ENCODE measurements at places on chromosomes 5 and 9.

- DNase-seq: peak; percentile 29
These were observed 84.8 kb downstream of the WNK2 start for GRCh38 chr9:93268551-93269314.

DNA sequence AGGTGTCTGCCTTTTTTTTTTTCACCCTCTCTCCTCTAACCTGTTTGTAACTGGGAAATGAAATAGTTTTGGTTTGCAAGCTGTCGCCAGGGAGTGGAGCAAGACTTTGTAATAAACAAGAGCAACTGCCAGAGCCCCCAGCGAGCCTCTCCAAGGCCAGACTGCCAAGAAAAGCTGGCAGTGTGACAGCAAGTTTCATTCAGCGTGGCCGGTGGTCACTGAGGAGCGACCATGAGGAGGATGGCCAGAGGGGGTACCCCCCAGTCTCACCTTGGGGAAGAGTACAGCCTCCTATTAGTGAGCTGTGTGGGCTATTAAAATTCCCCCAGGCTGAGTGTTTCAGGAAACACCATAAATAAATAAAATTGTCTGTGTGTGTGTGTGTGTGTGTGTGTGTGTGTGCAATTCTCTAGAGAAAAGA is 49.9 kb downstream of the ZFAND5 start:
- DNase-seq: no peak

- no peak for DNase-seq
These were observed 123.2 kb downstream of the MYO10 start for GRCh38 chr5:16812911-16813310.

DNA sequence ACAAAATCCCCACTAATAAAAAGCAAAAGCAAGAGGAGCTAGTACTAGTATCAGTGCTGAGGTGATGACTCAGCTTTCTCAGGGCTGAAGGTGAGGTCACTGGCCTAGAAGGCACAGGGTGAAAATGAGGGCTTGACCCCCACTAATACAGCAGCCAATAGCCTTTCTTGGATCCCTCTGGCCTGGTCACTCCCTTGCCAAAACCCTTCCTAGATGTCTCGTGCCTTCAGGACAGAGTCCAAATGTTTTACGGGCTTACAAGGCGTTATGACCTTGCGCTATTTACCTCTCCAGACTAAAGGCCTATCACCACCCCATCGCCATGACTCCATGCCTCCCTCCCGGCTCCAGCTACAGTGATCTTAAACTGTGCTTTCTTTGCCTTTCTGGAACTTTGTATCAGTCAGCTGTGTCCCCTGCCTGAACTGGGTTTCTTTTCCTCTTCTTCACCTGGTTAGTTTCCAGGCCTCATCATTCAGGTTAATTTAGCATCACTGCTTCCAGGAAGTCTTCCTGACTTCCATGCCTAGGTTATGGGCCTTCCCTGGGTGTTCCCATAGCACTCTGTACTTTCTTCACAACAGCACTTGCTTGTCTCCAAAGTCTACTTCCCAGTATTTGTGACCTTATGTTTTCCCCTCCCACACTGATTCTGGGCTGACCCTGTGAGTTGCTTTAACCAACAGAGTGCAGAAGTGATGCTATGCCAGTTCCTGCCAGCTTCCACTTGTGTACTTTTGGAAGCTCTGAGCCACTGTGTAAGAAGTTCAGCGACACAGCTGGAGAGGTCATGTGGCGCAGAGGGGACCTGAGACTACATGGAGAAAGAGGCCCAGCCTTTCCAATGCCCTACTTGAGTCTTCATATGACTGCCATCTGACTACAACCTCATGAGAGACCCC is 4.2 kb upstream of the DELE1 start:
- no peak for DNase-seq

DNA sequence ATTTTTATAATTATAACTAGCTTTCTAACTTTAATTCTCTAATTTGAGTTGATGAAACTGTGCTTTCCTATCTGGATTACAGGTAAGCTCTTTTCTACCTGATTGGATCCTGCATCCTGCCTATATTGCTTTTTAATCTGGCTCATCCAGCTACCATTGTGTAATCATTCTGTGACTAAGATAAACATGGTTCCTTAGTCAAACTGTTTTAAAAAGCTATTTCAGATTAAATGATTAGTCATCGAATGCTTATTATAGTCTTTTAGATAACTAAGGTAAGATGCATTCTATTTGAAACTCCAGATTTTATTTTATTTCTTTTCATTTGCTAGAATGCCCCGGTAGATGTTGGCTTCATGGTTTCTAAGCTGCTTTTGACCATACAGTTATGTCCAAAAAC is 50.7 kb downstream of the ICE1 start:
- DNase-seq: no peak

DNA sequence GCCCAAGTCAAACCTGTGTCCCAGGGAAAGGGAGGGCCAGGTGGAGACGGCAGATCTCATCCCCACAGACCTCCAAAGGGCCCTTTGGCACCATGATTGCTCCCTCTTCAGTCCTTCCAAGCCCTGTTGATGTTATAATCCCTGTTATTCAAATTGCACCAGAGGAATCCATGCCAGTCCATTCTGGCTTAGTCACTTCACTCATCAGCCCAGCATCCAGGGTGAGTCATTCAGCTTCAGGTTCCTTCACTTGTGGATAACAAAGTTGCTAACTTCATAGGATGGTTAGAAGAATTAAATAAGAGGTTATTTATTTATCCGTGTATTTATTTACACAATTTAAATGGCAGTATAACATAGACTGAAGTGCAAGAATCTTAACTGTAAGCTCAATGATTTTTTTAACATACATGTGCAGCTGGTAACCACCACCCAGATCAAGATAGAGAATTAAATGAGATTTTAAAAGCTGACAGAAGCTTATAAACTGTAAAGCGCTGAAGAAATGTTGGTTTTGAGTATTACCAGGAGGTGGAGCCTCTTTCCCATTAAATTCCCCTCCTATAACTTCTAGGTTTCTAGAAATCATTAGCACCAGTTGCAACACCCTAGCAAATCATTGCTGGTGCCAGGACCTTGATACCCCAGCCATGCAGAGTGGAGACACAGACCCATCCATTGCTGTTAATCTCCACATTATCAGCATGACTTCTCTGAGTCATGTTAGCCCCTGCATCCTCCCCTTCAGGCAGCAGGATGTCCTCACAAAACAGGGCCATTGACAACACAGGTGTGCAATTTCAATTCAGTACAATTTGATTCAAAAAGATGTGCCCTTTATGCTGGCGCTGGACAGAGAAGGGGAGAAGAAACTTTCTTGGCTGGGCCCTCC is 77.4 kb downstream of the SEC61B start:
- DNase-seq: no peak

GRCh38 chr9:87570000-87570908 is 72.6 kb downstream of the DAPK1 start:
- DNase-seq: no peak

DNA sequence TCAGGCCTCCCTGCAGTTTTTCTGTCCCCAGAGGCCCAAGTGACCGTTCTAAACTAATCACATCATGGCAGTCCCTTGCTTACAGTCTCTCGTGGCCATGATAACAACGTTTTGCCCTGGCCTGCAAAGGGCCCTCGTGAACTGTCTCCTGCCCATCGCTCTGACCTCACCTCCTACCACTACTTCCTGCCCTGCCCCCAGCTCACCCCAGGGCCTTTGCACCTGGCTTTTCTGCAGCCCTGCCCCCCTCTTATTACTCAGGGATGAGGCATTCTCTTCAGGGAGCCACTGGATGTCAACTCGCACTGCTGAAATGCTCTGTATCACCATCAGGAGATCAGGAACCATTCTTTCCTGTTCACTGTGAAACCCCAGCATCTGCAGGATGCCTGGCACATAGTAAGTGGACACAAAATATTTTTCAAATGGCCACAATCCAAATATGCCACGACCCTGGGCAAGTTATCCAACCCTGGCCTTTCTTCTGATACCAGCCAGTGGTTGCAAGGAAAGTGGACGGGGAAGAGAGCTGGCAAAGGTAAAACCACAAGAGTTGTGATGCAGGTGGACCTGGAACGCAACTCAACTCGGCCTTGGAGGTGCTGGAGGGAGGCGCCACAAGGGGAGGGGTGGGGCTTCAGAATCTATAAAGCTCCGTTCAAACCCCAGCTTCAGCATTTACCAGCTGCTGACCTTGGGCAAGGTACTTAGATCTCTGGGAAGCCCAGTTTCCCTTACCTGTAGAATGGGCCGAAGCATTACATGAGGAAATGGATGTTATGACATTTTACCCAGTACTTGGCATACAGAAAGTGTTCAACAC is 1.7 kb downstream of the SNCB start:
- no peak for DNase-seq
